Hippocampal formation (tissue), 2 donors: ENCODE measurements at places on chromosomes 5 and 9.

DNA sequence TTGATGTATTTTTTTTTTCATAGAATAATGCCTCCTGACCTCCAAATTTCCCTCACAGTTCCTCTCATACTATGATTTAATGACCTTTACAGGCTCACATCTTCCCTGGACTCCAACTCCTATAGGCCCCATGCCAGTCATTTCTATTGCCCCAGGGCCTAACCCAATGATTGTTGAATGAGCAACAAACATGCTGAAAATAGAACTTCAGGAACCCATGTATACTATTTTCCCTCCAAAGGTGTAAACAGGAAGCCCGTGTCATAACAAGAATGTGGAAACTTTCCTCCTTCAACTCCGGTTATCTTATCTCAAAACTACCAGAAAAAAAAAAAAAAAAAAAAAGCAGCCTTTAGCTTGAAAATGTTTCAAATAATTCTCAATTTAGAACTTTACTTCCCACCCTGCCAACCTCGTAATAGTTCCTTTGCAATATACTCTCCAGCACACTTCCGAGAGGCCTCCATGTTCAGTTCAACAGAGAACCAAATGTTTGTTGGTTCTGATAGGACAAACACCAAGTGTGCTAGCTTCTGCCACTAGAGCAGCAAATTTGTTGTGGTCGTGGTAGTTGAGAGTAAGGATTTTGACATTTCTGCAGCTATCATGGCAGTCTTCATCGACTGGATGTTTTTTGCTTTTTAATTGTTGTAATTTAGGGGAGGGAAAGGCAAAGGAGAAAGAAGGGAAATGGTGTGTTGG, 25.8 kb downstream of the TRPM6 start:
- DNase-seq, result no peak

GRCh38 chr9:20620650-20621470, 1.4 kb downstream of the MLLT3 start:
- no peak for DNase-seq

DNA sequence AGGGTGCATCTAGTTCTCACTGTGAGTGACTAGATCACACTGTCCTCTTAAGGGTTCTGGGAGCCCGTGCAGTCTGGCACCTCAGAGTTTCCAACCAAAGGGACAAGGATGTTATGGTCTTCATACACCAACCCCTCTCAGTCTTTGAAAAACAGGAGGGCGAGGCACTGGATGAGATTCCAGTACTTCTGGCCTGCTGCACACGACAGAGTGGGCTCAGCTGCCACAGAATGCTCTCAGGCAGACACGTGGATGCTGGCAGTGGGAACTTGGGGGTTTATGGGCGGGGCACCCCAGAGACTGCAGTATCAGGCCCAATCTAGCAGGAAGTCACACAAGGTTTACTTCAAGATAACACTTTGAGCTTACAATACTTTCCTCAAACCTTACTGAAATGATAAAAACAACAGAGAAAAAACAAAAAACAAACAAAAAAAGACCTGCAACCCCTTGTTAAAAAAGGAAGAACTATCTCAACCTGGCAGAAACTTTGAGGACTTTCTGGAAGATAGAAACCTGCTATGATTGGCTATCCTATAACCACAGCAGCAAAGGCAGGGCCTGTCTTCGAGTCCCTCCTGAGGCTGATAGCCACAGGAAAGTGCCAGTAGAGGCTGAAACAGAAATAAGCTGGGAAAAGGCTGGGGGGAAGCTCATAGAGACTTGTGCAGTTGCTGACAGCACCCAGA, 28.3 kb upstream of the TGFBR1 start:
- DNase-seq, result no peak

- no peak for DNase-seq
Measured at GRCh38 chr5:159928122-159928909, 12.0 kb downstream of the ADRA1B start.

- DNase-seq, result no peak
Measured at GRCh38 chr9:89874351-89875321, 269.8 kb downstream of the GADD45G start.

DNA sequence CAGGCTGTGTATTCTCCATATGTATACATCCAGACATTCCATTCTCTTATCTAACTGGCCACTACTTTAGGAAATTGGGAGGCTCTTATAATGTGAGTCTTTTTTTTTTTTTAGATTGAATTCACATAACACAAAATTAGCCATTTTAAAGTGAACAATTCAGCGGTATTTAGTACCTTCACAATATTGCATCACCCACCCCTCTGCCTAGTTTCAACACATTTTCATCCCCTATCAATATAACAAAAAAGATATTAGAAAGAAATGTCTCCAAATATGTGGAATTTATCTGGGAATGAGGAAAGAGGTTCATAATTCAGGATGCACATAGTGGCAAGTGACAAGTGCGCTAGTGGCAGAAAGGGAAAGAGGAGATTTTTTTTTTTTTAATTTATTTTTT, 228.5 kb downstream of the ICE1 start:
- DNase-seq, result no peak

GRCh38 chr5:13478831-13479465, 465.5 kb downstream of the DNAH5 start:
- peak; percentile 37 for DNase-seq

DNA sequence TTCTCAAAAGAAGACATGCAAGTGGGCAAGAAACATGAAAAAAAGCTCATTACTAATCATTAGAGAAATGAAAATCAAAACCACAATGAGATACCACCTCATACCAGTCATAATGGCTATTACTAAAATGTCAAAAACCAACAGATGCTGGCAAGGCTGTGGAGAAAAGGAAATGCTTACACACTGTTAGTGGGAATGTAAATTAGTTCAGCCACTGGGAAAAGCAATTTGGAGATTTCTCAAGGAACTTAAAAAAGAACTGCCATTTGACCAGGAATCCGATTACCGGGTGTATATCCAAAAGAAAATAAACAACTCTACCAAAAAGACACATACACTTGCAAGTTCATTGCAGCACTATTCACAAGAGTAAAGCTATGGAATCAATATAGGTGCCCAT, 595.4 kb upstream of the RIOK2 start:
- DNase-seq, result no peak

GRCh38 chr5:128850049-128850448, 115.2 kb upstream of the SLC27A6 start:
- DNase-seq, result no peak

DNA sequence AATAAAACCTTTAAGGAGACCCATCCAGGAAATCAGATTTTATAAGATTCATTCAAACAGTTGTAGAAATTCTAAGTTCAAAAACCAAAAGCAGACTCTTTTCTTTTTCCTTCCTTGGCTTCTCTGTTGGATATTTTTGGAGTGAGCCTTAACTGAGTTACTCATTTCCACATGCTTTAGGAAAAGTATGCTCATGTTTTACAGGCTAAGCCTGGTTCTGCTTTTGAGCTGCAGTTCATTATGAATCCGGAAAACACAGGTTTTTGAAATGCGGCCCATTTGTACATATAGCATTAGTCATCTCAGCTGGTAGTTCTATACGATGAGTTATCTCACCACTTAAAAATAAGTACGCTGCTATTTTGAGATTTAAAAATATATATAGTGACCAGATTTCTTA, 156.6 kb upstream of the DMRT1 start:
- no peak for DNase-seq

- DNase-seq, result no peak
Measured at GRCh38 chr5:89211836-89212235, 328.9 kb upstream of the MEF2C start.

GRCh38 chr5:143887903-143888665, 76.1 kb downstream of the HMHB1 start:
- DNase-seq, result no peak

GRCh38 chr5:150791536-150791935, 13.0 kb downstream of the SMIM3 start:
- no peak for DNase-seq

- DNase-seq, result no peak
Measured at GRCh38 chr9:36035006-36035405, 1.7 kb upstream of the RECK start.

DNA sequence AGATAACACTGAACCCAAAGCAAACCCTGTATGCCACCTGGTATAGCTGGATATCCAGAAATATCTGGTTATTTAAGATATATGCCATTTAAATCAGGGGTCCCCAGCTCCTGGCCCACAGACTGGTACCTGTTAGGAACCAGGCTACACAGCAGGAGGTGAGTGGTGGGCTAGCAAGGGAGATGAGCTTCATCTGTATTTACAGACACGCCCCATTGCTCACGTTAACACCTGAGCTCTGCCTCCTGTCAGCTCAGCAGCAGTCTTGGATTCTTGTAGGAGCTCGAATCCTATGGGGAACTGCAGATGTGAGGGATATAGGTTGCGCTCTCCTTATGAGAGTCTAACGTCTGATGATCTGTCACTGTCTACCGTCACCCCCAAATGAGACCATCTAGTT, 646.6 kb downstream of the TLE4 start:
- no peak for DNase-seq

DNA sequence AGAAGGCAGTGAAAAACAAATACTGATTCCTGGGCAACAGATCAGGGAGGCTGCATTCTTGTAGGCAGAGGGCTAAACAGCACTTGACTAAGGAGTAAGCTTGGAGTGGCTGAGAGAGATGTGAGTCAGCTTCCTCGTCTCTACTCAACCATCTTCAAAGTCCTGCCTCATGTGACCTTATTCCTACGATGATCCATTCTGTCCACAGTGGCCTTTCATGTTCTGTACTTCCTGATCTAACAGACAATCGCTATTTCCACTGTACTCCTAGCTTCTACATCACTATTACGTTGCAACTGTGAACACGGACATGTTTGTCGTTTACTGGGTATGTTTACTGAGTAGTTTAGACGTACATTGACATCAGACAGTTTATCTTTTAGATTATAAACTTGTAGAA, 365.4 kb downstream of the ARL15 start:
- DNase-seq, result no peak

DNA sequence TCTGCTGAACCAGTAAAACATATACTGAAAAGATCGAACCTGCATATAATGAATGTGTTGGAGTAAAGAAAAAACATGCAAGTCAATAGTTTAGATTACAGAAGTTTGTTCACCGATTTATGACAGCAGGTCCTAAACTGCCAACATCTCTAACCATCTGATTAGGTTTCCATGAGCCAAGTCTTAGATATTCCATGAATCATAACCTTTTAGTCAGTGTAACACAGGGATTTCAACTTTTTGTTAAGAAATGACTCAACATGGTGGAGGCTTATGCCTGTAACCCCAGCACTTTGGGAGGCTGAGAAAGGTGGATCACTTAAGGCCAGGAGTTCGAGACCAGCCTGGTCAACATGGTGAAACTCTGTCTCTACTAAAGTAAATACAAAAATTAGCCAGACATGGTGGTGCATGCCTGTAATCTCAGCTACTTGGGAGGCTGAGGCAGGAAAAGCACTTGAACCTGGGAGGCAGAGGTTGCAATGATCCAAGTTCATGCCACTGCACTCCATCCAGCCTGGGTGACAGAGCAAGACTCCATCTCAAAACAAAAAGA, 38.7 kb downstream of the APC start:
- DNase-seq, result no peak

- no peak for DNase-seq
Measured at GRCh38 chr5:54514291-54514690, 3.3 kb upstream of the SNX18 start.

DNA sequence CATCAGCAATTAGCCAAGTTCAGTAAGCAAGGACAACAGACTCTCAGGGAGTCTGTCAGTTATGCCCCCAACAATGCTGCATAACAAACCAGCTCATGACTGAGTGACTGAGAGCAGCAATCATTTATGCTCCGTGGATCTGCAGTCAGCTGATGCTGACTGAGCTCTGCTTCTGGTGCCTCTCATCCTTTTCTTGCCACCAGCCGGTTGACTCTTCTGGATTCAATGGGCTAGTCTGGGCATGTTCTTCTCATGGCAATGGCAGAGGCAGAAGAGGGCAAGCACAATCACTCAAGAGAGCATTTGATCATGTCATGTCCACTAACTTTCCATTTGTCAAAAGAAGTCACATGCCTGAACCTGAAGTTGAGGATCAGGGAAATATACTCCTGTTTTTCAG, 157.0 kb upstream of the NTRK2 start:
- DNase-seq, result no peak

- DNase-seq, result no peak
Measured at GRCh38 chr5:145975361-145976066, 39.1 kb downstream of the SH3RF2 start.

- no peak for DNase-seq
Measured at GRCh38 chr9:18601956-18602355, 128.0 kb downstream of the ADAMTSL1 start.

- DNase-seq, result no peak
Measured at GRCh38 chr9:127202461-127203169, 62.0 kb upstream of the GARNL3 start.

GRCh38 chr9:107750741-107751566, 261.4 kb upstream of the KLF4 start:
- peak; percentile 86 for DNase-seq

DNA sequence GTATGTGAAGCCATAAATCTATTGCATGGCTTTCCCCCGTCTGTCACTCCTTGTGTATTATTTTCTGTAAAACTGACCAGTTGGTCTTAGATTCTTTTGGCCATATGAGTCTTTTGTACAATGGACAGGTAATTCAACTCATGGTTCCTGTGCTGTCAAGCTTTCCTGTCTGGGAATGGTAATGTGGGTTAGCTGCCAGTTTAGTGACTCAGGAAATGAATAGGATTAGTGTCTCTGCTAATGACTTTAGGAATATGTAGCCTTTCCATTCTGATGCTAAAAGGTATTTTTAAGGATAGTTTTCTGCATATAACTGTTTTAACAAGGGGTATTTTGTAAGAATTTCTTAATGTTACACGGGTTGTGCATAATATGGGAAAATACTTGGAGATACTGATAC, 182.7 kb downstream of the PBX3 start:
- no peak for DNase-seq

DNA sequence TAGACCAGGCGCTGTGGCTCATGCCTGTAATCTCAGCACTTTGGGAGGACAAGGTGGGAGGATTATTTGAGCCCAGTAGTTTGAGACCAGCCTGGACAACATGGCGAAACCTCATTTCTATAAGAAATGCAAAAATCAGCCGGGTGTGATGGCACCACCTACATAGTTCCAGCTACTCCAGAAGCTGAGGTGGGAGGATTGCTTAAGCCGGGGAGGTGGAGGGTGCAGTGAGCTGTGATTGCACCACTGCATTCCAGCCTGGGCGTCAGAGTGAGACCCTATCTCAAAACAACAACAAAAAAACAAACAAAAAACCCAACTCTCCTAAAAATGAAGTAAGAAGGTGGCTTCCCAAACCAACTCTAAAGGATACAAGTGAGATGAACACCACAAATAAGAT, 23.0 kb downstream of the IARS1 start:
- no peak for DNase-seq

- no peak for DNase-seq
Measured at GRCh38 chr9:112558476-112558875, 71.8 kb downstream of the KIAA1958 start.

GRCh38 chr9:94974154-94974879, 247.8 kb downstream of the AOPEP start:
- DNase-seq, result no peak

GRCh38 chr5:58399951-58400350, 59.9 kb downstream of the PLK2 start:
- DNase-seq, result no peak

- no peak for DNase-seq
Measured at GRCh38 chr5:140575309-140575708, 10.7 kb downstream of the SLC35A4 start.

- DNase-seq, result no peak
Measured at GRCh38 chr5:72472666-72473422, 34.4 kb downstream of the ZNF366 start.

- DNase-seq, result peak; percentile 27
Measured at GRCh38 chr5:34867660-34868059, 28.7 kb downstream of the TTC23L start.

- DNase-seq, result no peak
Measured at GRCh38 chr5:175772747-175773533, 98.4 kb upstream of the CPLX2 start.
